ENCODE measurements at places on chromosomes 1 and 21.
A peak's percentile ranks its signal among the peaks of the same experiment; 100 is the strongest.

DNA sequence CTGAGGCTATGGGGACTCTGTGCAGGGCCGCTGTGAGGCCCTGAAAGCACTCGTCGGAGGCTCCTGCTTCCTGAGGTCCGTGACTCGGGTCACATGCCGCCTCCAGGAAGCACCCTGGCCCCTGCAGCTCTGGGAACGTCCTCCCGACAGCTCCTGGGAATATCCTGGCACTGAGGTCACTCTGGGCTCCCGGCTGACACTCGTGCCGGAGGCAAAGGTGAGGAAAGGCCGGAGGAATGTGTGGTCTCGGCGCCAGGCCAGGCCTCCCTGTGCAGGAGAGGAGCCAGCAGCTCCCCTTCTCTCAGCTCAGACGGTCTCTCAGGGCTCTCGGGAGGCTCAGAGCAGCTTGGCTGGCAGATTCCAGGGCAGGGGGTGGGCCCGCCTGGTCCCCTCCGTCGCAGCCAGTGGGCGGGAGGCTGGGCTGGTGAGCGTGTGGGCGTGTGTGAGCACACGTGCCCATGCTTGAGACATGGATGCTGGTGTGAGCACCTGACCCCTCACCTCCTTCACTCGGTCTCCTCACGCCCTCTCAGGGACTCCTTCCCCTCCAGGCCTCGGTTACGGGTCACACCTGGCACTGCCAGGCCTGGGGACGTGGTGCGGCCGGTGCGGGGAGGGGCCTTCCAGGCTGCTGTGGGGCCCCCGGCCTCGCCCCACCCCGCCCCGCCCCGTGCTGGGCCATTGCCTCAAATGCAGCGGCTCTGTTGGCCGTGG is 5.5 kb upstream of the RNF223 start:
- DNase-seq, result peak; percentile 6

GRCh38 chr1:19435851-19436455 is 49.4 kb downstream of the CAPZB start:
- no peak for DNase-seq

DNA sequence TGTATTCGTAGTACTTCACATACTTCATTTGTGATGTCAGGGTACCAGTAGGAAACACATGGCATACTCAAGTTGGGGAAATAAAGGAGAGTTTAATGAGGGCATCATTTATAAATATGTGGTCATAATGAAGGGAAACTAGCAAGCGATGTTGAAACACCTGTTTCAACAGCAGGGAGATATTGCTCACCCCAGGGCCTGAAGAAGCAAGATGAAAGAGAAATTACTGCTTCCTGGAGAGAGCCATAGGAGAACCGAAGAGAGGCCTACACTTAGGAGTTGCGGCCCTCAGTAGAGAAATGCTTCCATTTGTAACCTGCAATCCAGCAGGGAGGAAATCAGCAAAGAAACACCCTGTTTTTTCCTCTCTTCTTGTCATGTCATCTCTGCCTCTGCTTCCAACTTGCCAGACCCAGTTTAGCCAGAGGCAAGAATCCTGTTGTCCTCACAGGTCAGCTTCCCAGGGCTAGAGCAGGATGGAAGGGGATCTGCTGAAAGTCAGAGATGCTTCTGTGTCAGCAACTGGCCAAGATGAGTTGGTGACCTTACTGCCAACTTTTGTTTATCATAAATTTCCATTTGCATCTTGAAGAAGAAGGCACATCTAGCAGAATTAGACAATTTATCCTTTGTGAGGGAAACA is 67.6 kb upstream of the TSPAN2 start:
- no peak for DNase-seq

DNA sequence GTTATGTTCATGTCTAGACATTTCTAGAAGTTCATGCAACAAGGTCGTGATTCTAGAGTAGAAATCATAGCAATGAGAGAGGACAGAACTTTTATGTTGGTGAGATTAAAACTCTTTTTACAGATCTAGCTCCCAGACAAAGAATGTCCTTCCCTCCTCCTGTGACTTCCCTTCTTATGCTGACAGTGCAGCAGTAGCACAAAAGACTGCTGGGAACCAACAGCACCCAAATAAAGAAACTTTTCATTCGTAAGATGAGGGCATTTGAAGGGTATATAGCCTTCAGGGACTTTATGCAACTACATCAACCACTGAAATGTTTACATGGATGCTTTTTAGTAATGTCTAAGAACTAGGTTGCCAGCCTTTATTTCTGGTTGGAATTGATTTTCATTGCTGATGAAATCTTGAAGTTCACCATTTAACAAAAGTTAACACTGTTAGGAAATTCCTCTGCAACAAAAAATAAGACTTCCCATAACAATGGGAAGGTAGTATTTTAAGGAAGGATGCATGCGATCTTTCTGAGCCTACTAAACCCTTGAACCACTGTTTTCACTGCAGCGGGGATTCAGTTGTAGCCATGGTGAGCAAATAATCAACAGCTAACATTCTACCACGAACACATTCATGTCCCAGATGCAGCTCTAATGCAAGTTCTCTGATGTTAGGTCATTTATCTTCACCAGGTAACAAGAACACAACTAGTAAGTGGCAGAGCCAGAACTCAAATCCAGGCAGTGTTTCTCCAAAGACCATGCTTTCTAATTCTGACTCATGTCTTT is 672.8 kb downstream of the PTPRC start:
- no peak for DNase-seq
